ENCODE measurements at places on chromosomes 12 and 14.

DNA sequence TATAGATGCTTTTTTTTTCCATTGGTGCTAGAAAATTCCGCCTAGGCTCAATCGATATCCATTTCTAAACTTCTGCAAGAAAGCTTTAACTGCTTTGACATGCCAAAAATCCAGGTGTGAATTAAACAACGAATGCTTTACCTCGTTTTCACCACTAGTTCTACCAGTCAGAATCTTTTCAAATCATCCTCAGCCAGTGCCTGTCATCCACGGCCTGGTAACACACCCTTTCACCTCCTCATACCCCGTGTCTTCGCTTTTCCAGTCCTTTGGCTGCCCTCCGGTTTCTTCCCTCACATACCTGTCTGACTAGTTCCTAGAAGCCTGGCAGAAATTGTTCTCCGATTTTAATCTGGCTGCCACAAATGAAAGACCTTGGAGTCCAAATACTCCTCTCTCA, 1.4 kb upstream of the PHC1 start:
- no peak for DNase-seq

- DNase-seq: no peak
Measured at GRCh38 chr12:19826980-19827550, 387.8 kb downstream of the AEBP2 start.

DNA sequence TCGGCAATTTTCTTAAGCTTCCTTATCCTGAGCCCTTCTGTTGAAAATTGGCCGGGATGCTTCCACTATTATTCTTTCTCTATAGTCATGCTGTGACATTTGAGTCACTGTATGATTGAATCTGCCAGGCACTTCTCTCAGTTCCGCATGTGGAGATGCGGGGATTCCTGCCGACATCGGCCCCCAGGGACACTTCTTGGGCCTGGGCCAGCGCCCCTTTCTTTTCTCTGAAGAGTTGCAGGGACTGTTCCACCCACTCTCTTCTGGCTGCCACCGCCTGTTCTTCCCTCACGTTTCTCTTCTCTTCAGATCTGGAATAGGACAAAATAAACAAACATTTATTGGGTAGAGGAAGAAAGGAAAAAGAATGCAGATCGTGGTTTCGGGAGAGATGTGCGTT, 310.1 kb downstream of the ETNK1 start:
- DNase-seq: no peak

DNA sequence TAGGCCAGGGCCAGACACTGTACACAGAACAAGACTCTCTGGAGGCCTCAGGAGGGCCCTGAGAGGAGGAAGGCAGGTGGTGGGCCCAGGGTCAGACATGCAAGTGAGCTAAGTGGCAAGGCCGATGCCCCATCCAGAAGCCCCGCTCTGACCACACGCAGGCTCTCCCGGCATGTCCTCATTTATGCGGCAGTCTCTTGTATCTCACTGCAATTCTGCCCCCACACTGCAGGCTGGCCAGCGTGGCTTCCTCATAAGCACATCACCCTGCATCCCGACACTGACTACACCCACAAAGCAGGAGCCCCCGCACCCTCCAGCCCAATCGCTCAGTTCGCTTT, 17.5 kb downstream of the SSH1 start:
- no peak for DNase-seq

- DNase-seq: peak; percentile 58
Measured at GRCh38 chr12:98745578-98746391, 100.7 kb downstream of the APAF1 start.

DNA sequence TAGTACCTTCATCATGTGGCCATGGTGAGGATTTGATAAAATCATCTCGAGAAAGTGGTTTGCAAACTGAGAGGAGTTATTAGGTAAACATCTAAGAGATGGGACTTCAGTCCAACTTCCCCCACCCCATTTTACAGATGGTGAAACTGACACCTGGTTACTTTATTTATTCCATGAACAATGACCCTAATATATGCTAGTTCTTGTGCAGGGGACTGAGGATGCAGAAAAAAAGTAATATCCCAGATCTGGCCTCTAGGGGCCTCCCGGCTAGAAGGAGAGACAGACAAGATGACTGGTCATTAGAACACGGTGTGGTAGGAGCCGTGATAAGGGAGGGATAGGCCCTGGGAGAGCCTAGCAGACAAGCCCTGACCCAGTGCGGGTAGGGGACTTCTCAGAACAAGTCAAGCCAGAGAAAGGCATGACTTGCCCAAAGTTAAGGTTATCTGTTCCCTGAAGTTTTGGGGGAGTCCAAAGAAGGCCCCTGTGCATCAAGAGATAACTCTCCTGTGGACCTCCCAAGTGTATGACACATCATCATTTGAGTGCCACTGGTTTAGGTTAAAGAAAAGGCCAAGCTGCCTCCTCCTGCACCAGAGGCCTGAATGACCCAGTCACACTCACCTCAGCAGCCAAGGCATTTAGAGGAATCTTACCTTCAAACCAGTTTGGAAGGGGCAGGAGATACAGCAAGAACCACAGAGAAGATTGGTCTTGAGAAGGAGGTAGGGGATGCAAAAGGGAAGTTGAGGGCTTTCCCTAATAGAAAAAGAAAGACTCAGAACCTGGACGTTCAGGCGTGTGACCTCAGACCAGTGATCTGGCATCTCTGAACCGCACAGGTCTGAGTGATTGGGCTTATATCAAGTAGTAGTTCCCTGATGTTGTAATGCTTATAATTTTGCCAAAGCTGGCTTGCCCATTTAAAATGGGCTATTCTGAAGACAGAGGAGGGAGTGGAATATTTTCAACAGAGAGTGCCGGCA, 1.6 kb downstream of the CMKLR1 start:
- peak; percentile 6 for DNase-seq

- DNase-seq: no peak
Measured at GRCh38 chr12:100738086-100738485, 56.5 kb upstream of the ANO4 start.

DNA sequence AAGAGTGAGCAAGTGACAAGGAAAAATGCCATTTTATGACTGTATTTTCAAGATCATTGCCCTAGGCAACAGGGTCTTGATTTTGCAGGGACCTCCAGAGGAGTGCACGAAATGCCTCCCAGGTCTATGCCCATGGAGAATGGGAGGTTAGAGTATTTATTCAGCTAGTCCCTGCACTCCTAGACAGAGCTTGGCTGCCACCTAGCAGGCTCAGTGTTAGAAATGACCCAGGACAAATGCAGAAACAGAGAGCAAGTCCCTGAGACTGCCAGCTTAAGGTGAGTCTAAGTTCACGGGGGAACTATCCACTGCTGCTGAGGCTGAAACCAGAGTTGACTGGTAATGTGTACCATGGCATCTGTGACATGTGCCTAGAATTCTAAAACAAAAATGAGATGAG, 506.4 kb downstream of the MED13L start:
- DNase-seq: no peak

DNA sequence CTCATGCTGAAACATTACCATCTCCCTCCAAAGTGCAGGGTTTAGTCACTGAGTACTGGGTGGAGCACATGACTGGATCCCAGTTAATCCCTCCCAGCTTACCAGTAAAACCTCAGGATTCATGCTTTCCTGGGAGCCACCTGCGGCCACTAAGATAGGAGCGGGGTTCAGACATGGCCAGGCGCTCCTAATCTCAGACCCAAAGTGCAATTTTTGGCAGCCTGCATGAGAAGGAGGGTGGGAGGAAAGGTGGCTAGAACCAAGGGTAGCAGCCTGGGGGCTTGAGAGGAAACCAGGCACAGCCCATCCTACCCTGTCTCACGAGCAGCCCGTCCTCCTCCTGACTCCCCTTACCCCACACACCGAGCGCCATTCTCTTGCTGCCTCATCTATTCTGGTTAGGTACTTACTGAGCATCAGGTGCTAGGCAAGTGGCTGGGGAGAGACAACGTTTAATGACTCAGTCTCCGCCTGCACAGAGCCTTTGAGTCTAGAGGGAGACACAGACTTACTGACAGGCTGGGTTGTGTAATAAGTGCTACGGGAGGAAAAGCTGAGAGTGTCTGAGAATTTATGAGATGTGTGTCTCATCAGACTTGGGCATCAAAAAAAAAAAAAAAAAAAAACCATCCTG, 9.9 kb downstream of the GPRC5A start:
- DNase-seq: peak; percentile 93

GRCh38 chr14:56135001-56135400, 16.8 kb downstream of the PELI2 start:
- no peak for DNase-seq

- DNase-seq: no peak
Measured at GRCh38 chr12:16159571-16159970, 117.9 kb downstream of the SLC15A5 start.

DNA sequence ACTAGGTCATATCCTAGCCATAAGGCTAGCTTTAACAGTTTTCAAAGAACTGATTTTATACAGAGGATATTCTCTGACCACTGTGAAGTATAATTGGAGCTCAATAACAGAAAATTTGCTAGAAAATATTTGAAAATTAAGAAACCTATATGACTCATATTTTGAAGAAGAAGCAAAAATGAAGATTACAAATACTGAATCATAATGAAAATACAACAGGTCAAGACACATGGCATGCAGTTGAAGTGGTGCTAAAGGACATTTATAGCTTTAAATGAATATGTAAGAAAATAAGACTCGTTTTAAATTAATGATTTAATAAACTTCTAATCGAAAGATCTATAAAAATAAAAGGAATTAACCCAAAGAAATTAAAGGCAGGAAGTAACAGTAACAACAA, 1234.6 kb downstream of the SLC16A7 start:
- DNase-seq: peak; percentile 21

DNA sequence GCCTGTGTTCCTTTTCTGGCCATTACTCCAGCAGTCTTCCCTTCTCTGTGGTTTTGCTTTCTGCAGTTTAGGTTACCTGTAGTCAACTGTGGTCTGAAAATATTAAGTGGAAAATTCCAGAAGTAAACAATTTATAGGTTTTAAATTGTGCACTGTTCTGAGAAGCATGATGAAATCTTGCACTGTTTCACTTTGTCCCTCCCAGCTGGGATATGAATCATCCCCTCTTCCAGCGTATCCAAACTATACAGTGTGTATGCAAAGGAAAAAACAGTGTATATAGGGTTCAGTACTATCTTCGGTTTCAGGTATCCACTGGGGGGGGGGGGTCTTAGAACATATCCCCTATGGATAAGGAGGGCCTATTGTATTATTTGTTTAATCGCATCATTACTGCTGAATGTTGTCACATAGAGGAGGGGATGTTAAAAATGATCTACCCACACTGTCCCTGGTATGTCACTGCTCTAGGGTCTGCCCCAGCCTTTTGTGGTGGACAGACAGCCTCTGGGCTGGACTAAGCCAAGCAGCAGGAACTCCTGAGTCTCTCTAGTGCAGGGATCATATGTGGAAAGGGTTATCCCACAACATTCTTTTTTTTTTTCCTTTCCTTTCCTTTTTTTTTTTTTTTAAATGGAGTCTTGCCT, 109.1 kb upstream of the MAX start:
- peak; percentile 61 for DNase-seq

DNA sequence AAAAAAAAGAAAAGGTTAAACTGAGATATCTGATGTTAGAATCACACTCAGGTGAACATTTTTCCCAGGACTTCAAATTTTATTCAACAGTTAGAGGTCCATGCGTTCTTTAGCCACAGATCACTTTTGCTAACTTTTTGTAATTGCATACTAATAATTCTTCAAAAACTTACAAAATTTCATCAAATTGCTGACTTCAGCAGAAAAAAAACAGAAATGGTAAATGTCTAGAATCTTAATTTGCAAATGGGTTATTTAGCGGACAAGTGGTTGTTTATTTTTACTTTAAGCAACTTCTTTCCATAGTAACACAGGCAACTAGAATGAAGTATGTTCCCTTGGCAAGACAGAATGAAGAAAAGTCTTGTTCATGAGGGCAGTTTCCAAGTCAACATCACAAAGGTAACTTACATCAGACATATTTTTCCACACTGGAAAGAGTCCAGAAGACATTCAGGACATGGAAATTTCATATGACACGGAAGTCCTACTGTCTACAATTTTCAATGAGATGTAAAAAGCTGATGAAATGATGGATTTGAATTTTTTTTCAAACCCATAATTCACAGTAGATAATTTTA, 62.5 kb upstream of the SOX5 start:
- DNase-seq: no peak

- DNase-seq: no peak
Measured at GRCh38 chr14:29821661-29822429, 105.8 kb downstream of the PRKD1 start.

- no peak for DNase-seq
Measured at GRCh38 chr14:74942181-74942580, 13.2 kb downstream of the PGF start.

- no peak for DNase-seq
Measured at GRCh38 chr12:1845886-1846285, 25.5 kb downstream of the LRTM2 start.

DNA sequence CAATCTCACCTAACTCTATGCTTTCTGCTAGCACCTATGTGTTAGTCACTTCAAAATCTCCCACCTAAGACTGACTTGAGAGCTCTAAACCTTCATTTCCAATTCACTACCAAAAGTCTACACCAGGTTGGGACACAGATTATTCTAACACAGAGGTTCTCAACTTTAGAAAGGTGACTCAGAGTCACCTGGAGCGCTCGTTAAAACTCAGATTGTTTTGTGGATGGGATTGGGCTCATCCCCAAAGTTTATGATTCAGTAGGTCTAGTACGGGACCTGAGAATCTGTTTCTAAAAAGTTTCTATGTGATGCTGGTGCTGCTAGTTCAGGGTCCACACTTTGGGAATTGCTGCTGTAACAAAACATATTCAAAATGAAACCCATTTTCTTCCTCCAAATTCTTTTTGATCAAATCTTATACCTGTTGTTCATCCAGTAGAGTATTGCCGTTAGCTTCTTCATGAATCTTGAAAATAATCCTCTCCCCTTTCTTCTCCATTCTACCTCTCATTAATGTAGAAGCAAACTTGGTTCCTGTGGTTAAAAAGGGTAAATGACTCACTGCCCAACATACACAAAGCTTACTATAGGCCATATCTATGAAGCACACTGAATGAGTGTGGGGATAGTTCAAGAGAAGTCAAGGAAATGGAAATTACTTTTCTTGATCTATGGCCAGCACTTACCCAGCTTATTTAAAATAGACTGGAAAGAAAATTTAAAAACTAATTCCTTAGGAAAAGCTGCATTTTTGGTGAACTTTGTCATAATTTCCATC, 206.7 kb downstream of the KIF21A start:
- DNase-seq: no peak

- no peak for DNase-seq
Measured at GRCh38 chr14:29712601-29713000, 215.0 kb downstream of the PRKD1 start.
